Natural killer cell (primary cell): ENCODE measurements at places on chromosomes 13 and 19.

DNA sequence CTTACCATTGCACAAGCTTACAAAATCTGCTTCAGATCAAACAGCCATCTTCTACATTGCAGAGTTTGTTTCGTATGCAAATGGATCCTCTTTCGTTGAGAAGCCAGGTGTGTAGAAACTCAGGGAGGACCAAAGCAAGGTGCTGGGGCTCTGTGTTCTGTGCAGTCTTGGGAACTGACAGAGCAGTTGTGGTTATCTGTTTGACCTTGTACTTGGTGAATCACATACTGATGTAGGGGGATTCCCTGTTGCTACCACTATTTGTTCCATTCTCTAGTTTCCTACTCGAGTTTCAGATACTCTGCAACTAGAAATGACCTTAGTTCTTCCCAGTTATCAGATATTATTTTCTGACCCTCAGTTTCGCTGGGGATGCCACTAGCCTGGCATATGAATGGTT, 95.2 kb upstream of the CLDN10 start:
- no peak overlapping the region for H3K27ac ChIP-seq
- no peaks in the 10 kb centered on the region for H3K27me3 ChIP-seq
- H3K4me1 ChIP-seq, result no peaks in the 10 kb centered on the region
- DNase-seq, result no peak
- H3K4me3 ChIP-seq, result no peak overlapping the region
- no peaks in the 10 kb centered on the region for H3K36me3 ChIP-seq

- no peak overlapping the region for H3K4me3 ChIP-seq
- no peak overlapping the region for H3K27ac ChIP-seq
- H3K36me3 ChIP-seq, result no peaks in the 10 kb centered on the region
- peaks cover 11% of the 10 kb centered on the region for H3K4me1 ChIP-seq
- no peaks in the 10 kb centered on the region for H3K27me3 ChIP-seq
Measured at GRCh38 chr19:6491802-6492592, 10.1 kb downstream of the TUBB4A start.

GRCh38 chr13:97911311-97912138, 42.0 kb upstream of the IPO5 start:
- H3K4me1 ChIP-seq, result no peaks in the 10 kb centered on the region
- no peaks in the 10 kb centered on the region for H3K36me3 ChIP-seq
- H3K27ac ChIP-seq, result no peak overlapping the region

DNA sequence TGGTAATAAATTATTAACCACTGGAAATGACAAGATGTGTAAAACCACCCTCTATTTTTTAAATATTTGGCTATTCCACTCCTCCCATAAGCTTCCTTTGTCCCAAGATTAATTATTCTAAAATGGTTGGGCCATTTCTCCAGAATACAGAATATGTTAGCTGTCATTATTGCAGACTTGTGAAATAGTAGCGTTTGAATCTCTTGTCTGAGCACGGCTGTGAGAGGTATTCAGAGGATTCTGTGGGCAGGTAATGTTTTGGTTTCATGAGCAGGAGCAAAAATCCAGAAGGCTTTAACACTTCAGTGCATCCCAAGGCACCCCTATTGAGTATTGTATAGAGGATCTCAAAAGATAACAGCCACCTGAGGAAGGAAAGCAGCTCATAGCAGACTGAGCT, 256.0 kb downstream of the UQCRFS1 start:
- H3K27me3 ChIP-seq, result no peaks in the 10 kb centered on the region
- H3K36me3 ChIP-seq, result no peaks in the 10 kb centered on the region
- DNase-seq, result no peak
- no peak overlapping the region for H3K27ac ChIP-seq

GRCh38 chr19:17754634-17755442, 3.6 kb downstream of the FCHO1 start:
- no peak overlapping the region for H3K4me3 ChIP-seq
- peaks cover 61% of the 10 kb centered on the region for H3K4me1 ChIP-seq

DNA sequence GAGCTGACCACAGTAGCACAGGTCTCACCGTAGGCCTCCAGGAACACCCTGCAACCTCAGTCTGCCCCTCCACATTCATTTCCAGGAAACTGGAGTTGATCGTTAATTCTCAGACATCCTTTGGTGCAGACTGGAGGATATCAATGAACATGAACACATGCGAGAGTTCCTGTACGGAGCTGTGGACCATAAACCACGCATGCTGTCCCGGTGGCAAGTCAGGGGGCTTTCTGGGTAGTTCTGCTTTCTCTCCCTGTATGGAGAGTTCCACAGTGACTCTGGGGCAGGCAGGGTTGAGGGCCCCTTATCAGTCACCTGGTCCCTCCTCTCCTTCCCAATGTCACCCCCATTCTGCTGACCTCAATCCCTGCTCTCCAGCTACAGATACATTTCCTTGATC, 55.5 kb upstream of the URI1 start:
- H3K27me3 ChIP-seq, result no peaks in the 10 kb centered on the region
- no peaks in the 10 kb centered on the region for H3K36me3 ChIP-seq
- peaks cover 6% of the 10 kb centered on the region for H3K4me1 ChIP-seq
- no peak for DNase-seq
- no peak overlapping the region for H3K4me3 ChIP-seq

DNA sequence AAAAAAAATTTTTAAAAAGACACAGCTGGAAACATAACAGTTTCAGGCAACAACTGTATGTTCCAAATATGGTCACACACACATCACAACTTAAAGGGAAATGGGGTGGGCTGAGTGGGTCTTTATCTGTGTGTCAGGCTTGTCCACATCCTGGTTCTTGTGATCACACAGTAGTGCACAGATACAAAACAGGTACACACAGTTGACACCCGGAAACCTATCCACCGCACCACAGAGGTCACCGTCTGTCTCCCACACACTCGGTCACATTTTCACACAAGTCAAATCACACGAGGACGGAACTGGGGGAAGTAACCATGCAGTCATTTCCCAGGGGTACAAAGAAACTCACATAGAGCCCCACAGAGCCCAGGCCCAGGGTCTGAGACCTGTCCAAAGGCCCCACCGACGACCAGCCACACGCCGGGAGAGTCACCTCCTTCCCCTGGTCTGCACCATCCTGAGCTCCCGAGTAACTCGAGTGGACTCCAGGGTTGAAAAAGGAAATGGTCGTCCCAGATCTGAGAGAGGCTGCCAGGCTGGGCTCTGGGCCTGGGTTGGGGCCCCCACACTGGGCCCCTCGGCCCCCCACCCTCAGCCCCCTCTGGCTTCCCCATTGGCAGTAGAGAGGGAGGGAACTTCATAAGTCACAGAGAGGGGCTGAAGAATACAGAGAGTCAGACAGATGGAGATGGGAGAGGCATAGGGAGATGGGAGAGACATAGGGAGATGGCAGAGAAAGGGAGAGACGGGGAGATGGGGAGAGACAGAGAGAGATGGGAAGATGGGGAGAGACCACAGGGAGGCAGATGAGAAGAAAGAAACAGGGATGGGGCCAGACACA, 1.3 kb upstream of the PPAN start:
- peaks cover 86% of the 10 kb centered on the region for H3K4me1 ChIP-seq
- no peak overlapping the region for H3K4me3 ChIP-seq
- no peaks in the 10 kb centered on the region for H3K27me3 ChIP-seq

- no peaks in the 10 kb centered on the region for H3K27me3 ChIP-seq
- H3K4me1 ChIP-seq, result peaks cover 51% of the 10 kb centered on the region
- H3K4me3 ChIP-seq, result peak within 1 kb of the TSS; percentile 81
- peaks cover 25% of the 10 kb centered on the region for H3K36me3 ChIP-seq
- H3K27ac ChIP-seq, result peak within 1 kb of the TSS; percentile 98
- peak; percentile 94 for DNase-seq
Measured at GRCh38 chr19:49866933-49867782, at the start of gene PNKP. TSS of gene PNKP (minus strand) at chr19:49867576. CDS start at chr19:49867204, 372 bp downstream.

DNA sequence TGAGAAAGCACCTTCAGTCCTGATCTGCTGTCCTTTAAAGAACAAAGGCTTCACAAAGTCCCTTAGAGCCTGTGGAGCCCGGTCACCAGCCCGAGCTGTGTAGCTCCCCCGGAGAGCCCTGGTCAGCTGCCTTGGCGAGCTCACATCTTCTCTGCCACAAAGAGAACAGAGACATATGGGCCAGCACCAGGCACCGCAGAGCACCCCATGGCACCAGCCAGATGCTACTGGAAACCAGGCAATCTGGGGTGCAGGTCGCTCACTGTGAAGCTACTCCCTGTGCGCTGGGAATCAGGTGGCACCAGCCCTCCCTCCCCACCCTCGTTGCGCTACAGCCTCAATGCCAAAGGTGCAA, 44.3 kb upstream of the F7 start:
- H3K36me3 ChIP-seq, result no peaks in the 10 kb centered on the region
- DNase-seq, result no peak
- H3K4me3 ChIP-seq, result no peak overlapping the region
- no peaks in the 10 kb centered on the region for H3K27me3 ChIP-seq
- no peak overlapping the region for H3K27ac ChIP-seq

DNA sequence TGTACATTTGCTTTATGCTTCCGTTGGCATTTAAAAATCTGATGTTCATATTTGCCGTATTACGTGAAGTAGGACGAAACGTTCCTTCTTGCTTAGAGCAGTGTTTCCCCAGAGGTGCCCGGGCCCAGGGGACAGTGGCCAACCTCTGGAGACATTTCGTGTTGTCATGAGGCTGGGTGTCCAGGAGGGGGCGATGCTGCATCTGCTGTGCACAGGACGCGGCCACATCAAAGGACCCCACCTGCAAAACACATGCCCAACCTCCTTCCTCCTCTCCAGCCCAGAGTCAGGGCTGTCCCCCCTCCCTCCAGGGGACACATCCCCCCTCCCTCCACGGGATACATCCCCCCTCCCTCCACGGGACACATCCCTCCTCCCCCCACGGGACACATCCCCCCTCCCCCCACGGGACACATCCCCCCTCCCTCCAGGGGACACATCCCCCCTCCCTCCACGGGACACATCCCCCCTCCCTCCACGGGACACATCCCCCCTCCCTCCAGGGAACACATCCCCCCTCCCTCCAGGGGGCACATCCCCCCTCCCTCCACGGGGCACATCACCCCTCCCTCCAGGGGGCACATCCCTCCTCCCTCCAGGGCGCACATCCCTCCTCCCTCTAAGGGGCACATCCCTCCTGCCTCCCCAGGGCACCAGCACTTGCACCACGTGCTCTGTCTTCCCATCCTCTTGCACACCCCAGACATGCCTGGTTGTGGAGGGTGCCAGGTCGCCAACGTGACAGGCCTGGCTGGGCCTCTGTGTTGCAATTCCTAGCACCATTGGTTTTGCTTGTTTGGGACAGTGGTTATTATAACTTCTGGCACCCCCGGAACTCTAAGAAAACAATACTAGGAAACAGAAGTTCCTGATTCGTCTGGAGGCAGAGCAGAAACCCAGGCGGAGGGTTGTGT, 46.7 kb downstream of the GAS6 start:
- peaks cover 20% of the 10 kb centered on the region for H3K4me1 ChIP-seq
- H3K36me3 ChIP-seq, result no peaks in the 10 kb centered on the region
- no peak overlapping the region for H3K4me3 ChIP-seq
- H3K27me3 ChIP-seq, result peaks cover 4% of the 10 kb centered on the region
- H3K27ac ChIP-seq, result no peak overlapping the region

GRCh38 chr13:27450921-27451471, 632 bp upstream of the MTIF3 start:
- peak overlapping the region; percentile 94 for H3K27ac ChIP-seq
- peak overlapping the region; percentile 84 for H3K4me3 ChIP-seq
- peak; percentile 47 for DNase-seq
- no peaks in the 10 kb centered on the region for H3K27me3 ChIP-seq
- H3K4me1 ChIP-seq, result peaks cover 24% of the 10 kb centered on the region

DNA sequence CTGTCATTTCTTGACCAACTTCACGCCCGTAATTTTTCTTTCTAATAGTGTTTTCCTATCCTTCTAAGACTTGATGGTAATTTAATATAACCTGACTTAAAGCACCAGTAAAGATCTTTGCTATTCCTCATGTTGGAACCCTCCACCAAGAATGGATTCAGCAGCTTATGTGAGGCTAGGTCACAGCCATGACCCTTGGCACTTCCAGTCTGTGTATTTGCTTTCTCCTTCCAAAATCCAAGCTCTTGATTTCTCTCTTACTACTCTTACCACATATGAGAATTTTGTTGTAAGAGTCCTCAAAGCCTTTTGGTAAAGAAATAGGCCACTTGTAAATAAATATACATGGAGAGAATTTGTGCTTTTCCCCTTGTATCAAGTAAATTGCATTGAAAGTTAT, 61.4 kb downstream of the DHRS12 start:
- no peak overlapping the region for H3K4me3 ChIP-seq
- peaks cover 2% of the 10 kb centered on the region for H3K4me1 ChIP-seq
- no peak overlapping the region for H3K27ac ChIP-seq
- H3K36me3 ChIP-seq, result peaks cover 19% of the 10 kb centered on the region

DNA sequence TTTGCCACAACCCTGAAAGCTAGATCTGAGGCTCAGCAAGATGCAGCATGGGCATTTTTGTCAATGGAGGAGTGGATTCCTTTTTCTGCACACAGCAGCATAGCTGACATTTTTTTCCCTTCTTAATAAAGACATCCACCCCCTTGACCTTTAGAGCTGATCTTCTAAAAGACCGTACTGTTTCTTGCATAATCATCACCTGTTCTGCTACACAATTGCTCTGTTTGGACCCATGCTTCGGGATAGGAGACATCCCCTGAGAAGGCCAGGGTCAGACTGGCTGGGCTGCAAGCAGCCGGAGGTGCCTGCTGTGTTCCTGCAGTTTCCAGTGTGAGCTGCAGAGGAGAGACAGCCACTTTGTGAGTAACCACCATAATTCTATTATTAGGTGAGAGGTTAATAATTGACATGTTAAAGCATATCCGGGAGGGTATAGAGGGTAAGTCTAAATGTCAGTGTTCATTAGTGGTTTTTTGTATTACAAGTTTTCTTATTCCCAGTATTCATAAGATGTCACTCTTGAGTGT, 108.5 kb upstream of the C1QTNF9B start:
- H3K4me3 ChIP-seq, result no peak overlapping the region
- DNase-seq, result no peak
- H3K27ac ChIP-seq, result no peak overlapping the region
- no peaks in the 10 kb centered on the region for H3K4me1 ChIP-seq
- no peaks in the 10 kb centered on the region for H3K36me3 ChIP-seq
- no peaks in the 10 kb centered on the region for H3K27me3 ChIP-seq
